NCI-H2081 treated with DMSO at 0.1 percent for 48 hours (cell line): ENCODE measurements at places on chromosomes 1 and 21.

- DNase-seq: no peak
These were observed 2.8 kb upstream of the HAPLN2 start for GRCh38 chr1:156616463-156616862.

- no peak for DNase-seq
These were observed 35.1 kb downstream of the TMEM51 start for GRCh38 chr1:15188678-15189077.

GRCh38 chr1:32111040-32111623 lies 3.3 kb downstream of the KPNA6 start:
- no peak for DNase-seq

DNA sequence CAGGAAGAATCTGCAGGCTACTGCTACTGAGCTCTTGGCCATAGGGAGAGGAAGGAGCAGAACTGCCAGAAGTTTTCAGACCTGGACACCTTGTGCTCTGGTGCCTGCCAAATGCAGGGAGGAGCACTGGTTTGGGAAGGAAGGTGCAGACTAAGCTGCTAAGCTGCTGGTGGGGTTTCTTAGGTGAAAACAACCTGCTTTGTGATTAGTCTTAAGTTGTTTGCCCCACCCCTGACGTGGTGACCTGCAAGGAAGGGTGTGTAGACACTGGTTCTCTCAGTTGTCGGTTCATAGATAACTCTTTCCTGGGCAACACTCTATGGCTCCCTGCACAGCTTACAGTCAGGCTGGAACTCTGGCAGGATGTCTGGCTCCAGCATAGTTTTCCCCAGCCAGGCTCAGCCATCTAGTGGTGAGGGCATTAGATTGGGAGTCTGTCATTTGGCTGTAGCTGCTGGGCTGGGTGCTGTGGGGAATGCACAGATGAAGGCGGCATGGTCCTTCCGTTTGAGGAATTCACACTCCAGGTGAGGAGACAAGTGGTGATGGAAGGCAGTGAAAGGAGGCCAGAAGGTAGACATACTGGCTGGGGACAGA lies 10.3 kb upstream of the S100A10 start:
- no peak for DNase-seq

GRCh38 chr1:74767490-74767889 lies 34.5 kb downstream of the TYW3 start:
- DNase-seq: no peak

- no peak for DNase-seq
These were observed 250.7 kb upstream of the KAZN start for GRCh38 chr1:14347776-14348175.
